ENCODE measurements at places on chromosomes 2 and 18. TPM values are rescaled to one million over a fixed set of nuclear protein-coding genes. Genes with fewer than 3 reads are reported as not detected.

COL6A3 gene
- 17.3 TPM for total RNA-seq

LRRC30 gene
- not detected for total RNA-seq

CNTNAP5 gene
- total RNA-seq, result not detected

CRYGC gene
- total RNA-seq, result not detected

REG1B gene
- total RNA-seq, result not detected

CNDP1 gene
- 0.16 TPM for total RNA-seq

MTLN gene
- total RNA-seq, result 36.2 TPM

Measured in activated T-cell treated with anti-CD3 and anti-CD28 coated beads, Interleukin-2, amount 50 U/mL, for 72 hours (primary cell).